ENCODE measurements at places on chromosomes 3 and 15.
A peak's percentile ranks its signal among the peaks of the same experiment; 100 is the strongest.

- DNase-seq, result no peak
Measured at GRCh38 chr3:197432384-197433127, 123.2 kb downstream of the BDH1 start.

DNA sequence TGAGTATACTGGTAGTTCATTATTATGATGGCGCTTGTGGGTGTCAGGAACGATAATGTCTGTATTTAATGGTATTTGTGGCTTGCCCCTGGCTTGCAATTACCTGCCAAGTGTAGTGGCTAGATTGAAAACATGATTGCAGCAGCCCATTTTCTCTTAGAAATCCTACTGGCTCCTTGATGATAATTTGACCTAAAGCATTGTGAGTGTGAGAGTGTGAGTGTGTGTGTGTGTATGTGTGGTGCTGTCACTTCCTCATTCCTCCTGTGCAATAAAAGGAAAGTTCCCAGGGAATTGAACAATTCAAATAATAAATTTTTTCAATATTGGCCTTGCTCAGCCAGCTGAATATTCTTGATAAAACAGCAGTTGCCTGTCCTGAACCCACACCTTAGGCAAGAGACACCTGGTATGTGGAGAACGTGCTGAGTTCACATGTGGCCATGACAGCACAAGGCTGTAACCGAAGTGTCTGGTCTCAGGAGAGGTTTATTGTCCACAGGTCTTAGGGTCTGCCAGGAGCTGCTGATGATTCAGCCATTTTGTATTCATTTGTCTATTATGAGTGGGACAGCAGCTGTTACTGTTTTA, 193.3 kb downstream of the CD47 start:
- DNase-seq, result no peak

DNA sequence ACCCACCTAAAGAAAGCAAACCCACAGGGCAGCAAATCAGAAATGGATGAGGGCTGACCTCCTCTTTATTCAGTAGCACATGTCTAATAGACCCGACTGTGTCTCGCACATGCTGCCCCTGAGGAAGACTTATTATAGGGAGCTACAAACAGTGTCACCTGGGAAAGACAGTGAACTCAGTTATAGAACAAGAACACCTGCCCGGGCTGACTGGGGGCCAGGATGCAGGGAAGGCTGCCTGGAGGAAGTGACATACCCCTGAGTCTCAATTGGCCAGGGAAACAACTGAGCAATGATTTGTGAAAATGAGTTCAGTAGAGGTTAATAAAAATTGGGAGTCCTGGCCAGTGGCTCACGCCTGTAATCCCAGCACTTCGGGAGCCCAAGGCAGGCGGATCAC, 78.7 kb upstream of the CGNL1 start:
- DNase-seq, result no peak

DNA sequence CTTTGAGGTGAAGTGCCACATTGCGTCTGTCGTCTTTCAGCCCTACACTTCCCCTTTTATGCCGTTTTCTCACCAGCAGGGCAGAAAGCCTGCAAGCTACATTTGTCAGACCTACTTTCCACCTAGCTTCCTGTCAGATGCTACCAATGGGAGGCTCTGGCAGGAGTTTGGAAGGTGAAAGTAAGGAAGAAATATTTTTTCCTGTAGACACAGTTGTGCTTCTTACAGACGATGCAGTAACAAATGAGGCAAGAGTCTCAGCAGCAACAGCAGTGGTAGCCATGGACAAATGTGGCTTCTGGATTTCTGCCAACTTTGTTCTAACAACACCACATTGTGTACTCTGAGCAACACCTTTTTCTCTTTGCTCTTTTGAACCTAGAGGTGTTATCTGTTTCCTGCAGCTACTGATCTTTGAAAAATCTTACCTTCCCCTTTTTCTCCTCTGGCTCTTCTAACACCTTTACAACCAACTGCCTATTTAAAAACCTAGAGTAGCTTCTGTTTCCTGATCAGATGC, 70.6 kb upstream of the STT3B start:
- peak; percentile 26 for DNase-seq

DNA sequence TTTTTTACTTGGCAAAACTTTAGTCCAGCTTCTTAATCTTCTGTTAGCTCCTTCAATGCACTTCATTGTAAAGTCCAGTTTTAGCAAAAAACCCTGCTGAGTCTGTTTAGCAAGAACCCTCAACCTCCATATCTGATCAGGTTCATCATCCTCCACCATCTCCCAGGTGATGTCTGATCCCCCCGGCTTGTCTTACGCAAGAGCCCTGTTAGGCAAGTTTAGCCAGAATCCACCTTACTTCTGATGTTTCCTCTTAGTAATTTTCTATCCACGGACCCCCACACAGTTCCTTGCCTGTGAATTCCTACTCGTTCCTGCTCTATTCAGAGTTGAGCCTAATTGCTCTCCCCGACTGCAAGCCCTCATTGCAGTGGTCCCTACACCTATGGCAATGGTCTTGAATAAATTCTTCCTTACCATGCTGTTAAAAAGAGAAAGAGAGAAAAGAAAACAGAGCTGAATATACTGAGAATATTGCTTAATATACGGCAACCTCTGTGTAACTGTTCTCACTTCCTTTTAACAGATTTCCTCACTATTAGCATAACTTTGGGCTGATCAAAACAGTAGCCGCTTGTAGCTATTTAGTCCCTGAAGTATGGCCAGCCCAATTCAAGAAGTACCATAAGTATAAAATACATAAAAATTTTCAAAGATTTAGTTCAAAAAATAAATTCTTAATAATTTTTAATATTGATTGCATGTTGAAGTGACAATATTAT, 78.7 kb upstream of the MME start:
- no peak for DNase-seq

- no peak for DNase-seq
Measured at GRCh38 chr3:186538779-186539178, 5.4 kb downstream of the CRYGS start.

GRCh38 chr3:158101335-158102241, 4.6 kb downstream of the SHOX2 start:
- no peak for DNase-seq

DNA sequence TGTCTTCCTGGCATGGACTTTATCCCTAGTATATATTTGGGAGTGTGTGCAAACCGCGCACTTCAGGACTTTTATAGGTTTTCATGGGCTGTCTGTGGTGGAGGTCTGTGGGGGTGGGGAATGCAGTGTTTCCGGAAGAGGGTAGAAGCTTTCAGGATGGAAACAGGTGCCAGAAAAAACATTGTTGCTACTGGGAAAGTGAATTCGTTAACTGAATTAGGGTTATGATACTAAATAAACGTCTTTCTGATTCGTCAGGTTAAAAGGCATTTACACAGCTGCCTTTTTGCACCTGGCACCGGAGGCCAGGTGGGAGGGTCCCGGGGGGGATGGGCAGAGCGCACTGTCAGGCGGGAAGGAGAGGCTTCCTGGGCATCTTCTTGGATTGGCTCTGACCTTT, 62.1 kb downstream of the SLCO3A1 start:
- DNase-seq, result no peak

DNA sequence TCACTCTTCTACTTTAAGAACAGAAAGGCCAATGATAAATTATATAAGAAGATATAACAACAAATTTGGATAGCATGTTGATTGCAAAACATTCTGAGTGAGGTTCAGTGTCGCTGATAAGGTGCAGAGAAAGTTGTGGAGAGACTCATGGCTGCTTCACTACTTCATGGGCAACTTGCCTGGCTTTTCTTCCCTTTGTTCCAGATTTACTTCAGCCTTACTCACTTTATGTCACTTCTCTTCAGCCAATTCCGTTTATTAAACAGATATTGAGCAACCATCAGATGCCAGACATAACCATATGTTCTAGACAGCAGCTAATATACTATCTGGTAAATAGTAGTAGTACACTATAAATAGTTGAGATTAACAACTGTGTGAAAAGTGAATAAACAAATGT, 150.0 kb upstream of the CHL1 start:
- DNase-seq, result no peak

GRCh38 chr15:77622209-77622933, 10.3 kb downstream of the LINGO1 start:
- DNase-seq, result no peak

DNA sequence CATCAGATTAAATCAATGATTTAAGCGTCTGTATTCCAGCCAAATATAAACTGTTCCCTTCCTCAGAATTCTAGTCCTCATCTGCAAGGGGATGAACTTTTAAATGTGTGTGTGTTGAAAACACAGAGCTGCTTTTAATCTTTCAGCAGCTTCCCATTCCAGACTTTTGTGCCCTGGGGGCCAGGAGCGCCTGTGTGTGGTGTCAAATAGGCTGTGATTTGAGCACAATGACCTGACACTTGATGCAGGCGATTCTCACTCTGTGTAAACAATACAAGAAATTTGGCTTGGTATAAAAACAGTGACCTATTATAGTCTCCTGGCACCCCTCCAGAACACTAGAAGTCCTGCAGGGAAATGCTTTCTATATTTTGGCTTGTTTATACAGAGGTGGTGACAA, 274.6 kb upstream of the ROPN1 start:
- no peak for DNase-seq

- no peak for DNase-seq
Measured at GRCh38 chr3:23830869-23831484, 25.2 kb downstream of the UBE2E1 start.

GRCh38 chr3:46477756-46478155, 13.1 kb upstream of the LTF start:
- DNase-seq, result no peak

DNA sequence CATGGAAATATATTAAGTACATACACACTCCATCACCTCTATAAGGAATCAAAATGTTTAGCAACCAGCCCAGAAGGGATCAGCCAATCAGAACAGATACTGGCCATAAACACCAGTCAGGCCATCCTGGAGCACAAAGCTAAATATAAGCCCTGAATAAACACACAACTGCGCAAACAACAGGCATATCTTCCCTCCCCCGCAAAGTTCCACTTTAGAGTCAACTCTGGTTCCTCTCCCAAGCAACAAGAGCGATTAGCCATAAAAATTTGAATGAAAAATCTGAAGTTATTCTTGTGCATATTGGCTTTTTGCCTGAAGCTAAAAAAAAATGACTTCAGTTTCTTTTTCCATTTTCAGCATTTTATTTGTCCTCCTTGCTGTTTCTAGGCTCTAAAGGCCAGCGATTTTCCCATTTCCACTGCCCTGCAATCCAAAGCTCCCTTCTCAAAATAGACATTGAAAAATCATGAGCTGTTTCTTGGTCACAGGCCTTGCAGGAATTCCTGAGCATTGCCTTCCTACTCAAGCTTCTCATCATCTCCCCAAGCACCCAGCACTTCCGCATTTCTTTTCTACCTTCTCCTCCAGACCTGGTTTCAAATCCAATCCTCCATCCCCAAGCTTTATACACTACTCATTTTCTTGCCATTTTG, 247.9 kb downstream of the ZMAT3 start:
- DNase-seq, result no peak
